ENCODE measurements at places on chromosomes 2 and 18.
A peak's percentile ranks its signal among the peaks of the same experiment; 100 is the strongest.

- no peak for DNase-seq
Observed at GRCh38 chr2:55301277-55301676, 32.2 kb upstream of the MTIF2 start.

DNA sequence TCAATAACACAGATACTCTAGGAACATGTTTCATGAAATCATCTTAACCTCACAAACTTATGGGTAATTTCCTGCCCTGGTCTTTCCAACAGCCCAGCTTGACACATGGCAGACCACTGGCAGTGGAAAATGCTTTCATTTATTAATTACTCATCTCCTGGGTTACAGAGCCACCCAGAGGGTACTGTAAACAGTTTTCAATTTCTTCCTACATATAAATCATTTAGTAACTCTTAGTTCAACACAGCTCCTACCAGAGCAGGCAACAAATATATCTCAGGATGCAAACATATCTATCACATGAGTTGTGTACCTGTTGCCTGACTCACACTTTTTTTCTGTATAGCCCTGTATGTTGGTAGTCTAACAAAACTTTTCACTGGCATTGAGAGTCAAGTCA, 99.2 kb upstream of the VRK2 start:
- peak; percentile 32 for DNase-seq

DNA sequence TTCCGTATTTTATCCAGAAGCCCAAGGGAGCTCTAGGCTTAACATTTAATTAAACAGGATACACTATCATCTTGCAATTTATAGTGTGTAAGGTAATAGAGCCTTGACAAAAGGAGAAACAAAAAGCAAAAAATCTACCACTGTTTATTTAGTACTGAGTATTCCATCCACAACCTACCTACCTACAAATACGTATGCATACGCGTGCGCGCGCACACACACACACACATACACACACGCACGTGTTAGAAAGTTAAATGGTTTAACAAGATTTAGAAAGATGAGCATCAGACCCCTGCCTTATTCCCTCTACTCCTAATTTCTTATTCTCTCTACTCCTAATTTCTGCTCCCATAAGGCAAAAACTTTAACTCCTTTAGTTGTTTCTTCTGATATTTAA, 14.6 kb upstream of the ACTR2 start:
- no peak for DNase-seq

DNA sequence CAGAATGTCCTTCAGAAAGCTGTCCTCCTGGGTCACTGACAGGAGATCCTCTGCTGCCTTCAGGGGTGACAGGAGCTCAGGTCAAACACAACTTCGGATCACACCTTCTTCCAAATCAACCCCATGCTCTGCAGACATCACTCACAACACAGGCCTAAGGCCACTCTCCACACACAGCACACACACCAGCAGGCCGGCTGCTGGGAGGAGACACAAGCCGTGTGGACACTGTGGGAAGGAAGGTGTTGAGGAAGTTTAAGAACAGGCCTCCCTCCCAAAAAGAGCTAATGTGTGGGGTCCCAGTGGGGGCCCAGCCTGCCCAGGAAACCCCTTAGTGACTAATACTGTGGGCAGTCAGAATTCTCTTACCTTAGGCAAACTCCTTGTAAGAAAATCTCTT, 290.3 kb upstream of the ID2 start:
- no peak for DNase-seq

GRCh38 chr2:11865378-11865777, 118.9 kb downstream of the LPIN1 start:
- DNase-seq: no peak

DNA sequence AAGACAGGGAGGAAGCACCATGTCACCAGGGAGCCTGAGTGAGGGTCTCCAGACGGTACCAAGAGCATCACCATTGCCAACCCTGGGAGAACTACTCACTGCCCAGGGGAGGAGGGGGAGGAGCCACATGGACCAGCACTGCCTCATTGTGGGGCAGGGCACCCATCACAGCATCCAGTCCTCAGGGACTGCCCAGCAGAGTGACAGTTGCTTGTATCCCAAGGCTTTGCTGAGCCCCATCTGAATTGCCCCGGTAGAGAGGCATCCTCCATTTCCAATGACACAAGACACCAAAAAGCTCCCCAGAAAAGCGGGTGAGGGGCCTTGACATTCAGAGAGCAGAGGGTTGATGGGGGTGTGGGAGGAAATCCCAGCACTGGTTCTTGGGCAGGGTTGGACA, 6.8 kb upstream of the CIB4 start:
- DNase-seq: no peak

- DNase-seq: no peak
Observed at GRCh38 chr2:80037310-80037709, 267.2 kb downstream of the LRRTM1 start.

Measured in NCI-H1694 (cell line).